Activated CD8-positive, alpha-beta memory T cell treated with anti-CD3 and anti-CD28 coated beads, Interleukin-2, amount 10 ng/mL, durations not matched to agents 7 days and 5 days (primary cell): ENCODE measurements at places on chromosomes 5 and 9.

GRCh38 chr9:69317894-69318293, 7.1 kb upstream of the ENTREP1 start:
- no peak overlapping the region for H3K4me3 ChIP-seq
- H3K36me3 ChIP-seq: peaks cover 3% of the 10 kb centered on the region
- peaks cover 8% of the 10 kb centered on the region for H3K27me3 ChIP-seq
- H3K27ac ChIP-seq: no peak overlapping the region

DNA sequence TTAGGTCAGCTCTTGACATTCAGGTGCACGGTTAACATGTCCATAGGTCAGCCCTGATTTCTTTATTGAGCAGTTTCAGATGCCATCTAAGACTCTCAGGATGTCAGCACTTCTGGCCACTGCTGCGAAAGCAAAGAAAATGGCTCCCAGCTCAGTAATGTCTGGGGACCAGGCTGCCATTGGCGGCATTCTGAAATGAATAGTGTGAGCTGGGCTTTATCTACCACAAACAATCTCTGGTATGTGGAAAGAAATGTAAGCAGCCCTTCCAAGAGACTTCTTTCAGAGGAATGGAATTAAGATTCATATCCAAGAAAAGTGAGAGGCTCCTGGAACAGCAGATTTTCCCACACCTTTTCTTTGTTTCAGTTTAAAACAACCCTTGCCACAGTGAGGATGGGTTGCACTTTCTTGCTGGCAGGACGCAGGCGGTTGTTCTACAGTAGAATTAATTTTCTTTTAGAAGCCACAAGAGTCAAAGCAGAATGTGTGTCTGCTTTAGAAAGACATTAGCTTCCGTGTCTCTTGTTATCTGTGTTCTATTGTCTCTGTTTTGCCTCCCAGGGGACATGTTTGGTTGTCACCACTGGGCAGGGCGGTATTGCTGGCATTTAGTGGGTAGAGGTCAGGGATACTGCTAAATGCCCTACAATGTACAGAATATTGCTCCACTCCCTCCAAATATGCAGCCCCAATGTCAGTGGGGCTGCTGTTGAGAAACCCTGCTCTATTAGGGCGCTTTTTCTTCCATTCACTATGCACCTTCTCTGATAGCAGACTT, 149.9 kb upstream of the ANKH start:
- H3K4me1 ChIP-seq: no peaks in the 10 kb centered on the region
- H3K27me3 ChIP-seq: peaks cover 33% of the 10 kb centered on the region
- no peak for DNase-seq
- H3K4me3 ChIP-seq: no peak overlapping the region

GRCh38 chr9:128632066-128632465, 24.6 kb downstream of the DYNC2I2 start:
- DNase-seq: no peak
- H3K4me3 ChIP-seq: no peak overlapping the region
- no peaks in the 10 kb centered on the region for H3K27me3 ChIP-seq
- no peaks in the 10 kb centered on the region for H3K4me1 ChIP-seq

DNA sequence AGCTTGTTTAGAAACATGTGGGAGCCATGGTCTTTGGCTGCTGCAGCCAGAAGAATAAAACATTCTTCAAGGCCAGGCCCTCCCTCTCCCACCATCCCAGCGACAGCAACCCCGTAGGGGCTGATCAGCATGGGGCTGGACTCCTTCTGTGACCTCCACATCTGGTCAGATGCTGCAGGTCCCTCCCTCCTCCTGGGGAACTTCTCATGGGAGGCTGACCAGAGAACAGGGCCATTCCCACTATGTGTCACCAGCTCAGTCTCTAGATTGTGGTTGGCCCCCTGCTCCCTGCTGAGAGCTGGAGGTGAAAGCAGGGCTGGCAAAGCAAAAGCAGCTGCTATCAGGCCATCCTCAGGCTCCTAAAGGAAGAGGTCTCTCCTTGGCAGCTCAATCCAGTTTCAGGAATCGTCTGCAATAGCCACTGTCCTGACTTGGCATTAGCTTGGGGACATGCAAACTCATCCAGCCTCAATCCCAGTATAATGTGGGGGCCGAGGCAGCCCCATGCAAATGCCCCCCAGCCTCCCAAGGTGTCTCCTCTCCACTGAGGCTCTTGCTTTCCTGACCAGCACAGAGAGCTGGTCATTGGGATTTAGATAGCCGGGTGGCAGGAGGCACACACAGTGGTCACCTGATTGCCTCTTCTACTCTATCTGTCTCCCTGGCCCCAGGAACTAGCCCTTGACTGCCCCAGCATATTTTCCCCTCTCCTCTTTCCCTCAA, 81.5 kb downstream of the NRG2 start:
- no peak overlapping the region for H3K4me3 ChIP-seq
- no peaks in the 10 kb centered on the region for H3K4me1 ChIP-seq
- peak; percentile 26 for DNase-seq
- H3K36me3 ChIP-seq: no peaks in the 10 kb centered on the region

- H3K27me3 ChIP-seq: no peaks in the 10 kb centered on the region
- H3K36me3 ChIP-seq: peaks cover 5% of the 10 kb centered on the region
- H3K4me1 ChIP-seq: no peaks in the 10 kb centered on the region
- no peak overlapping the region for H3K4me3 ChIP-seq
These were observed 122.2 kb upstream of the GNA14 start for GRCh38 chr9:77770340-77770739.

DNA sequence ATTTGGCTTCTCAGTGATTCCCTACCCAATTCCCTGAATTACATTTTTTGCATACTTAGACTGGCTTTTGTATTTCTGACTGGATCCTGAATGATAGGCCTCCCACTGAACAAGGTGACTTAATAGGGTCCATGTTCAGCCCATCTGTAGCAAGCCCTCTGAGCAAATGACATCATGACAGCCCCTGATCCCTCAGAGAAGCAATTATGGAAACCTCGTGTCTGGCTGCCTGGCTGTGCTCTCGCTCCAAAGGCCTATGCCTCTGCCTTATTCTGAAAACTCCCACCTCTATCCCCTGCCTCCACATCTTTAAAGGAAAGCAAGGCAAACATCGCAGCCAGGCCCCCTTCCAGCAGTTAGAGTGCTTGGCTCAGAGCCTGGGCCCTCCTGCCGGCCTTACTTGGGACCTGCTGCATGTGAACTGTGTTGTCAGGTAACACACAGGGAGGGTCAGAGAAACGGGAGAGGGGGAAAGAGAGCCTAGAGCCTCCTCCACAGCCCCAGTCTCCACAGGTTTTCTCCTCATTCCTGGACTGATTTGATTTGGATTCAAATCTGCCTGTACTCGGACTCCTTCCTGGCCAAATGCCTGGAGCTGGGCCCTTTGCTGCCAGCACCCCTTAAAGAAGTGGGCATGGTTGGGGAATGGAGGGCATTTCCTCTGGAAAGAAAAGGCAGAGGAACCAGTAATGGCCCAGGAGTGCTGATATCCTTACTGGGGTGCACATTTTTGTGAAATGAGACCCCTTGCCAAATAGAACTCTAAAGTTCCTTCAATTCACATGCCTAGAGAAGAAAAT, 3.8 kb downstream of the DCANP1 start:
- no peak overlapping the region for H3K27ac ChIP-seq
- peak; percentile 11 for DNase-seq
- no peaks in the 10 kb centered on the region for H3K36me3 ChIP-seq
- H3K4me3 ChIP-seq: no peak overlapping the region

GRCh38 chr9:137255448-137256114, 454 bp downstream of the NELFB start:
- peaks cover 17% of the 10 kb centered on the region for H3K4me1 ChIP-seq
- peak overlapping the region; percentile 87 for H3K27ac ChIP-seq
- DNase-seq: peak; percentile 66

DNA sequence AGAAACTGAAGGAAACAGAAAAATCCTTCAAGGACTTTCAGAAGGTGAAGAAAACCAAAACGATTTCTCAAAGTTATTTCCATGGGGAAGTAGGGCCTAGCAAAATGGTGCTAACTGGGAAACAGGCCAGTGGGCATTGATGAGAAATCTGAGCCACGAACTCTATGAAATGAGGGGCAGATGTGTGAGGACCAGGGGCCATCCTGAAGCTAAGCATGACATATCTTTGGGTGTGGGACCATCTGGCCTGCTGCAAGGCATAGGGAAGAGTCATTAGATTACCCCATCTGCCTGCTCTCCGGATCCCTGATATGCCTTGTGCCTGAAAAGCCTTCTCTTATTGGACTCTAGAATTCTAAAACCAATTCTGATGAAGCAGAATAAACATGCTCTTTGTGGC, 143.8 kb downstream of the PALM2AKAP2 start:
- peaks cover 7% of the 10 kb centered on the region for H3K4me1 ChIP-seq
- DNase-seq: no peak
- peaks cover 5% of the 10 kb centered on the region for H3K27me3 ChIP-seq
- no peaks in the 10 kb centered on the region for H3K36me3 ChIP-seq

DNA sequence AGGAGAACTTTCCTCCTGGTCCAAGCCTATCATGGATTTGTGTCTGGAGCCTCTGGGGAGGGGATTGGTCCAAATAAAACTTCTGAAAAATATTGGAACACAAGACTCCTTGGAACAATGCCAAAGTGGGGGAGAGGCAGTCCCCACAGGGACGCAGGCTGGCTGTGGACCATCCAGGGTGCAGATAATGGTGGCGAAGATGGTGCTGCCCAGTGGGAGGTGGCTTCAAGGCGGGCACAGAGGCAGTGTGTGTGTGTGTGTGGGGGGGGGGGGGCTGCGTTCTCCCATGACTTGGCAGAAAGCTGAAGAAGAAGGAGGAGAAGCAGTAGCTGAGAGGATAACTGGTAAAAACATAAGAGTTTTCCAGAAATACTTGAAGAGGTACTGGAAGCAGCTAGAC, 186.4 kb downstream of the MELK start:
- no peak overlapping the region for H3K27ac ChIP-seq
- no peaks in the 10 kb centered on the region for H3K4me1 ChIP-seq
- H3K36me3 ChIP-seq: no peaks in the 10 kb centered on the region
- H3K4me3 ChIP-seq: no peak overlapping the region
- no peak for DNase-seq

GRCh38 chr9:13128266-13128860, 151.1 kb downstream of the MPDZ start:
- no peak overlapping the region for H3K27ac ChIP-seq
- H3K4me1 ChIP-seq: no peaks in the 10 kb centered on the region
- no peak for DNase-seq
- H3K36me3 ChIP-seq: no peaks in the 10 kb centered on the region

DNA sequence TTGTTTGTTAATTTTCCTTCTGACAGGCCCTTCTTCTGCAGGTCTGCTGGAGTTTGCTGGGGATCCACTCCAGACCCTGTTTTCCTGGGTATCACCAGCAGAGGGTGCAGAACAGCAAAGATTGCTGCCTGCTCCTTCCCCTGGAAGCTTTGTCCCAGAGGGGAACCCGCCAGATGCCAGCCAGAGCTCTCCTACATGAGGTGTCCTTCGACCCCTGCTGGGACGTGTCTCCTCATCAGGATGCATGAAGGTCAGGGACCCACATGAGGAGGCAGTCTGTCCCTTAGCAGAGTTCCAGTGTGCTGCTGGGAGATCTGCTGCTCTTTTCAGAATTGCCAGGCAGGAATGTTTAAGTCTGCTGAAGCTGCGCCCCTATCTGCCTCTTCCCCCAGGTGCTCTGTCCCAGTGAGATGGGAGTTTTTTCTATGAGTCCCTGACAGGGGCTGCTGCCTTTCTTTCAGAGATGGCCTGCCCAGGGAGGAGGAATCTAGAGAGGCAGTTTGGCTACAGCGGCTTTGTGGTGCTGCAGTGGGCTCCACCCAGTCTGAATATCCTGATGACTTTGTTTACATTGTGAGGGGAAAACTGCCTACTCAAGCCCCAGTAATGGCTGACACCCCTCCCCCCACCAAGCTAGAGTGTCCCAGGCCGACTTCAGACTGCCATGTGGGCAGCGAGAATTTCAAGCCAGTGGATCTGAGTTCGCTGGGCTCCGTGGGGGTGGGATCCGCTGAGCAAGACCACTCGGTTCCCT, 772.0 kb upstream of the FAM174A start:
- no peaks in the 10 kb centered on the region for H3K4me1 ChIP-seq
- no peaks in the 10 kb centered on the region for H3K27me3 ChIP-seq
- H3K36me3 ChIP-seq: no peaks in the 10 kb centered on the region
- no peak overlapping the region for H3K27ac ChIP-seq
- DNase-seq: no peak

GRCh38 chr5:169657127-169657526, 20.1 kb downstream of the DOCK2 start:
- H3K4me3 ChIP-seq: peak overlapping the region; percentile 50
- H3K27ac ChIP-seq: peak overlapping the region; percentile 80
- no peak for DNase-seq

GRCh38 chr5:9071074-9071473, 474.8 kb downstream of the SEMA5A start:
- H3K4me1 ChIP-seq: no peaks in the 10 kb centered on the region
- H3K27me3 ChIP-seq: no peaks in the 10 kb centered on the region
- H3K4me3 ChIP-seq: no peak overlapping the region
- H3K27ac ChIP-seq: no peak overlapping the region
